Stimulated activated CD4-positive, alpha-beta T cell treated with anti-CD3 and anti-CD28 coated beads, Interleukin-12 subunit alpha, Interleukin-12 subunit beta, amount 100 ng/mL, for 24 hours (primary cell): ENCODE measurements at places on chromosomes 7 and 10.

DNA sequence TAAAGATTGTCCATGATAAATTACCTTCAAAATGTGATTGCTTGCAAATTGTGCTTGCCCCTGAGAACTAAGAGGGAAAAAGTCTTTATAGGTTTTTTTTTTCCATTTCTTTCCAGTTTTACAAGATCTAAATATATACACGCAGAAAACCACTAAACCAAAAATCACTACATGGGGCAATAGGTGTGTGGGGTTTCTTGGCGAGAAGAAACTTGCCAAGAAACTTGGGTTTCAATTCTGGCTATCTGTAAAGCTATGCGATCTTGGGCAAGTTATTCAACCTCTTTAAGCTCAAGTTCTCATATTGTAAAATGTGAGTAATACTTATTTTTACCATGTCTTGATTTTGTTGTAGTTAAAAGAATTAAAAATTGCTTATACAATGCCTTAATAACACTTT lies 17.0 kb downstream of the CUBN start:
- DNase-seq: no peak

DNA sequence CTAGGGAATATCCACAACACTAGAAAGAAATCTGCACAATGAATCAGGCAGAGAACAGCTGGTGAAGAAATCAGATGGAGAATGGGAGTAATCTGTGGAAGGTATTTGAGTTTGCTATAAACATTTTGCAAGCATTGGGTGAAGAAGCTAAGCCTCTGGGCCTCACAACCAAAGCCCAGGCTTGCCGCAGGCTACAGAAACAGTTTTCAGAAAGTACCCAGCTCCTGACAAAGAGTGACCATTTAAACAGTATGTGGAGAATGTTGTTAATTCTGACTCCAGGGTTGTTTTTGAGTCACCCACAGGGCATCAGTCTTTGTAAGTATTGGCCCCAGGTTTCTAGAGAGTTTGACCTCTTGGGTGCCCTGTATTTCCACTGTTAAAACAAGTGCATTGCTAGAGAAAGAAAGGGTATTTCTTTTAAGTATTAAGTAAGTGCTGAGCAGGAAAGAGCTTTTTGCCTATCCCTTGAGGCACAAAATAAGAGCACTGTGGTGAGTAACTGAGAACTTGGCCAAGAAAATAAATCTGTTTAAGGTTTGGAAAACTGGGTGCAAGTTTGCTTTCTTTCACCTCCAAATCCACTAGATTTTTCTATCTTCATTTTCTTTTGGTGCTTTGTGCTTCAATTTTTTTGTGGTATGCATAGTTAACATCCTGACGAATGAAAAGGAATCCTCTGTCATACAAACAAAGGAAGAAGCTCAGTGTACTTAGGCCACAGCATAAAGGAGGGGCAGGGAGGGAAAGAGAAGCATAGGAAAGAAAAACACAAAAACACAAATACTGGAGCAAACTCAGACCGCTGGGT lies 691.8 kb downstream of the SUGCT start:
- no peak for DNase-seq

GRCh38 chr7:139300390-139300789 lies 40.7 kb upstream of the FMC1 start:
- DNase-seq: no peak

GRCh38 chr7:17546189-17546588 lies 247.7 kb downstream of the AHR start:
- DNase-seq: no peak

DNA sequence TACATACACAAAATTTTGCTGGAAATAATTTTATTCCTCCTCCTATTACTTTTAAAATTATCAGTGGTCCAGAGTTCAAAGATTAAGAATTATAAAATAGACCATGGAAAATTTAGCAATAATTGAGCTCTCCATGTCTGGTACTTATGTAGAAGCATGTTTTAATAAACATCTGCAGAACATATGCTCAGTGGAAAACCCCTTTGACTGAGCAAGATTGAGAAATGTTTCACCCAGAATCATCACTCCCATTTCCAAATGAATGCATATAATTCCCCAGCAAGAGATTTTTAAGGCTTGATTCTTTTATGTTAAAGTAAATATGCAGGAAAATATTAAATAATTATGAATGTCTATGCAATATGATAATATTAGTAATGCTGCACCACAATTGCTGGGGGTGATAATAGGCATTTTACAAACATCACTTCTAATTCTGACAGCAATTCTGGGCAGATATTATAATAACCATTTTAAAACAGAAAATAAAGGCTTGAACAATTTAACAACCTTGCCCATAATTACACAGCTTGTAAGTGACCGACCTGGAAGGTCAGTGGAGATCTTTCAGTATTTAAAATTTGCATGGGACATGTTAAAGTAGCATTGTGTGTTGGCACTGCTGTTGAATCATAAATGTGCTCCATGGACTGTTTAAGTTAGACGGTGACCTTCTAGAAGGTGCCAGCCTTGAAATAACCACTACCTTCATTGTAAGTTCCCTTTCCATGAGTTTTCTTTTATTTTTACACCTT lies 45.6 kb upstream of the TES start:
- DNase-seq: no peak

- DNase-seq: no peak
Measured at GRCh38 chr10:60235001-60235400, 154.7 kb downstream of the ANK3 start.

- no peak for DNase-seq
Measured at GRCh38 chr7:40475681-40475982, 340.8 kb downstream of the SUGCT start.

GRCh38 chr10:87675396-87676376 lies 16.0 kb downstream of the PAPSS2 start:
- DNase-seq: no peak
